ENCODE measurements at places on chromosomes 2 and 18.

DNA sequence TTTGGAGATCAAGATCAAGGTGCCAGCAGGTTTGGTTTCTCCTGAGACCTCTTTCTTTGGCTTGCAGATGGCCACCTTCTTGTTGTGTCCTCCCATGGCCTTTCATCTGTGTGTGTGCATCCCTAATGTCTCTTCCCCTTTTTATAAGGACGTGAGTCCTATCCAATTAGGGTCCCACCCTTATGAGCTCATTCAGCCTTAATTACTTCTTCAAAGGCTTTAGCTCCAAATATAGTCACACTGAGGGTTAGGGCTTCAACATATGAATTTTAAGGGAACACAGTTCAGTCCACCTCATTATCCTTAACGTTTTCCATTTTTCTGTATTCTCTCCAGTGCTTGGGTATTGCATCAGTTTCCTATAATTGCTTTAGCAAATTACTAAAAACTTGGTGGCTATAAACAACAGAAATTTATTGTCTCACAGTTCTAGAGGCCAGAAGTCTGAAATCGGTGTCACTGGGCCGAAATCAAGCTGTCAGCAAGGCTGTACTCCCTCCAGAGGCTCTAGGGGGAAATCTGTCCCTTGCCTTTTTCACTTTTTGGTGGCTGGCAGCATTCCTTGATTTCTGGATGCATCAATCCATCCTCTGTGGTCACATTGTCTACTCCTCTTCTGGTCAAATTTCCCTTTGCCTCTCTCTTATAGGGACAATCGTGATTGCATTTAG is 34.1 kb downstream of the CDC42EP3 start:
- no peak for DNase-seq

GRCh38 chr2:115369400-115369799 is 927.0 kb downstream of the DPP10 start:
- DNase-seq, result no peak

DNA sequence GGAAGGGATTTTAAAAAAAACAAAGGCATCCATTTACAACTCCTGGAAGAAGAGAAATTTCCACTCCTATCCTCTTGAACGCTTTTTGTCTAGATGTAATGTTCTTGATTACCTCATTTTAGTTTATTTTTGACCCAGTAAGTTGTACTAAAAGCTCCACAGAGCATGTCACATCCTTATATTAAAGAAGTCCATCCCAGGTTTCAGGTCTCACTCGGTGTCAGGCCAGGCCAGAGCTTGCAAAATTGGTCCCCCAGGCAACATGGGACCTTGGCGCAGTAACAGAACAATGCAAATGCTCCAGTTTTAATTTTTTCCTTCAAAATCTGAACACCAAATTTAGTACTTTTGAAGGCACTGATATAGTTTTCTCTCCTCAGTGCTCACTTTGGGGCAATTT is 218.4 kb upstream of the REV1 start:
- no peak for DNase-seq

- DNase-seq, result no peak
Measured at GRCh38 chr2:1181893-1182292, 231.2 kb downstream of the SNTG2 start.

- DNase-seq, result no peak
Measured at GRCh38 chr2:171169333-171169732, 8.6 kb upstream of the TLK1 start.

GRCh38 chr18:5030636-5031035 is 166.4 kb downstream of the AKAIN1 start:
- DNase-seq, result no peak

DNA sequence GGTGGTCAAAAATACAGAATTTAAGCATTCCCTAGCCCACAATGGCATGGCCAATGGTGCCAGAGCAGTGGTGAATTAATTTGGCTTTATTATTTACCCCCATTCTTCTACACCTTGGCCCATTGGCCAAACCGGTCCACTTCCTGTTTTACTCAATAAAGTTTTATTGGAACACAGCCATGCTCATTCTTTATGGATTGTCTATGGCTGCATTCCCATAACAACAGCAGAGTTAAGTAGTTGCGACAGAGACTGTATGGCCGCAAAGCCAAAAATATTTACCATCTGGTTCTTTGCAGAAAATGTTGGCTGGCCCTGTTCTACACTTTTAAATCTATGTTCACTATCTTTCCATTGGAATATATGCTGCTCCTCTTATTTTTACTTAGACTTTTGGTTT is 130.3 kb upstream of the CCDC68 start:
- no peak for DNase-seq

DNA sequence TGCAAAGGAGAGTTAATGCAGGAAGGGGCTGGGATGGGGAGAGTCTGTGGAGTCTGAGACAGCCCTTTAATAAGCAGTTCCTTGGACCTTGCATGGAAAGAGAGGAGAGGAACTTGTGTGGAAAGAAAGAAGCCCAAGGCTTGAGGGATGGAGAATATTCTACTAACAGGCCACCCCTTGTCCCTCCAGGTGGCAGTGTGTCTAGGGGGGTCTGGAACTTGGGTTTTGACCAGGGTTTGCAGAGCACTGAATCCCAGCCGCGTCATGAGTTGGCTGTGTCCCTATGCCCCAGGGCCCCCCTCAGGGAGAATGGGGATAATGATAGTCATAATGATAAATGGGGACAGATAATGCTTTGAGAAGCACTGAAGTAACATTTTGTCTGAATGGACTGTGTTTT is 15.0 kb downstream of the TCF7L1 start:
- DNase-seq, result no peak
